ENCODE measurements at places on chromosomes 6 and 20.
A peak's percentile ranks its signal among the peaks of the same experiment; 100 is the strongest.

DNA sequence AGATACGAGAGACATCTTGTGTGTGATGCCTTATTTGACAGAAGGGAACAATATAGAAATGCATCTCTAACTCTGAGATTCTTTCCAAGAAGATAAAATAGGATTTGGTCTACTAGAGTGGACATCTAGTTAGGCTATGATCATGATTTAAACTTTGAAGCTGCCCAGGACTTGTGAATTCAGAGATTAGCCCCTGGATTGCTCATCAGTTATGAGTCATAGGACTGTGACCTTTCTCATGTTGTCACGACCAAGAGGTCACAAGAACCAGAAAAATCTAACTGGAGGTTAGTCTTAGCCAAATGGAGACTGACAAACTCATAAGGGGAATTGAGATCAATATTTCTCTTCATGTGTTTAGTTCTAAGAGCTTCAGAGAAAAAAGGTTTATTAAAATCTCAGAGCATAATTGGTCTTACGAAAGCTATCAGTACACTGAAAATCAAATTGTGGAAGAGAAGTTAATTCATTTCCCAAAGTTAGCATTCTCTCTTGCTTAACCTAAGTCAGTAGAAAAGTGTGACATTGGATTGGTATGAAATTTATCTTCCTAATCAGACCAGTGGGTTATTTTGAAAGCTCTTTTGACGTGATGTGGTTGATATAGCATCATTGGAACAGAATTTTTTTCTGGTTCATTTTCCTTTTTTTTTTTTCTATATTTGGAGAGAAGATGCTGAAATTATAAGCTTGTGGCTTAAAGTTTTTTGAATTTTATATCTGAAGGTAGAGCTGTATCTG lies 245.7 kb downstream of the RNF144B start:
- peak; percentile 2 for DNase-seq

- no peak for DNase-seq
Observed at GRCh38 chr6:38673397-38674165, 29.4 kb downstream of the GLO1 start.

- no peak for DNase-seq
Observed at GRCh38 chr6:23202207-23202606, 632.8 kb downstream of the HDGFL1 start.

DNA sequence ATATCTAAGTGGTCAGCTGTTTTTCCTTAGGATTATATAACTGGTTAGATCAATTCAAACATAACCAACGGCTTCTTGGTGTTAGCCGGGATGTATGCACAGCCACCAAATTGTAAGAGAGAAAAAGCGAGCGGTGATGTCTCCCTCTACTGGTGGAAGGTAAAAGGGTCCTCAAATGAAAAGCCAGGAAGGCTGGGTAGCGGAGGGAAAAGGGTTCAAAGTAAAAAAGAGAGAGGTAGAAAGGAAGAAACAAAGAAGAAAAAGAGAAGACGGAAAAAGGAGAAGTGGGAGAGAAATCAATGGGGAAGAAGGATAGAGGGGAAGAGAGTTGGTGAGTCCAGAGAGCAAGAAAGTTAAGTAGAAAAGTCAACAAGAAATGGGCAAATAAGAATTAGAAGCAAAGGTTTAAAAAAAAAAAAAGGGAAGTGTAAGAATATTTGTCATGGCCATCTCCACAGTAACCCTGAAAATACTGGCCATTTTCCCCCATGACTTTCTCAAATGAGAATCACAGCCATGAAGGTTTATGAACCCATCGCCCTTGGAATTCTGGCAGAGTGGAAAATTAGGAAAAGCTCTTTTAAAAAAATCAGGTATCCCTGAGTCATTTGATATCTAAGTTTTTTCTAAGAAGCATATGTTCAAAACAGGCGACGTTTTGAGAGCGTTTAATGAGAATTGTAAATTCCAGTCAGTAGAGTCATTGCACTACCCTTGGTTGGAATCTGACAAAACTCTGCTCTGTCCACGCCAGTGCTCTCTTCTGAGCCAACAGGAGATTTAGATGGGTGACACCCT lies 155.6 kb upstream of the SNX9 start:
- DNase-seq, result peak; percentile 67

DNA sequence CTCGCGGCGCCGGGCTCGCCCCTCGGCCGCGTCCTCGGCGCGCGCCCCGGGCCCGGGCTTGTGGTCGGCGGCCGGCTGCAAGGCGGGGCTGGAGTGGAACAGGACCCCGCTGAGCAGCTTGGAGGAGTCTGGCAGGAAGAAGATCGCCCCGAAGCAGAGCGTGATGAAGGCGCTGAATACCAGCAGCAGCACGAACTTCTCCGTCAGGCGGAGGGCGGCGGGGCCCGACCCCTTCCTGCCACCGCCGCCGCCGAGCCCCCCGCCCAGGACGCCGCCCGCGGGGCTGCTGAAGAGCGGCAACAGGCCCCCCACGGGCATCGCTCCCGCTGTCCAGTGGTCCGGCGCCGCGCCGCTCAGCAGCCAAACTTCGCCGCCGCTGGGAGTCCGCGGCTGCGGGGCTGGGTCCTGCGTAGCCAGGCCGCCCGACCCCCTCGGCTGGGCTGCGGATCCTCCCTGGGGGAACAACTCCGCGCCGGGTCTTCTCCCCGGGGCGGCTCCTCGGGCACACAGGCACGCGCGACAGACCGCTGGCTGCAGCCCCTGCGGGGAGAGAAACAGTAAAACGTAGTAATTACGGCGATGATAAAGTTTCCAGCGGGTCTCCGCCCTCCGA lies 707 bp downstream of the MAN1A1 start:
- peak; percentile 35 for DNase-seq

DNA sequence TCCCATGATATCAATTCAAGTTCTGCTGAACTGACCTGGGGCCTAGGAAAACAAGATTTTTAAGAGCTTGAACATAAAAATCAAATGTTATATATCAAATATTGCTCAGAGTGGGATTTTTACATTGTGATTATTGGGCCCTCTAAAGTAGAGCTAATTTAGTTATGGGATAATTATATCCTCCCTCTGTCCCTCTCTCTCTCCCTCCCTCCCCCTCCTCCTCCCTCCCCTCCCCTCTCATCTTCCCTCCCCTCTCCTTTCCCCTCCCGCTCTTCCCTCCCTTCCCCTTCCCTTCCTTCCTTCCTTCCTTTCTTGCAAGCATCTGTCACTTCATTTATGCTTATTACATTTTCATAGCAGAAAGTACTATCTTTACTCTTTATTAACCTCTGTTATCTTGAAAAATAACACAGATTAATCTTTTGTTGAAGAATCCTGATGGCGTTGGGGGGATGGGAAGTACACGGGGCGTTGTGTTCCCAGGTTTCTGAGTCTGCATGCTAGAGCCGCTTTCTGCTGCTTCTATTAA lies 32.8 kb downstream of the KIF25 start:
- no peak for DNase-seq

- DNase-seq, result no peak
Observed at GRCh38 chr20:34435589-34435988, 72.5 kb downstream of the ITCH start.

DNA sequence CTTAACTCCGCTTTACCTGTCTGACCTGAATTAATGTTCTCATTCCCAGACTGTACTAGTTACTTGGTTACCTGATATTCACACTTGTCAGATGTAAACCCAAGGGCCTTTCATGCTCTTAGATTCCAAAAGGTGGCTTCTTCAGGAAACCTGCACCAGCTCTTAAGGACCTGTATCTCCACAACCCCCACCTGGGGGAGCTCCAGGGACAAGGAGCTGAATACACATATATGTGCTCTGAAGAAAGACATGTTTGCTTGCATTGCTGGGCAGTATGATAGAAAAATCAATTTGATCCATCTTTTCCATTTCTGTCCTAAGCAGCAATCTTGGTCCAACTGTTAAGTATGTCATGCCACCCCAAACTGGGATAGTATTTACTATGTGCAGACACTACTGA lies 64.8 kb upstream of the POU3F2 start:
- peak; percentile 9 for DNase-seq

GRCh38 chr20:47785311-47785853 lies at the start of gene SULF2:
TSS of gene SULF2 (minus strand) at chr20:47785481. CDS start at chr20:47757363, 28,118 bp downstream.
- DNase-seq, result peak; percentile 37

DNA sequence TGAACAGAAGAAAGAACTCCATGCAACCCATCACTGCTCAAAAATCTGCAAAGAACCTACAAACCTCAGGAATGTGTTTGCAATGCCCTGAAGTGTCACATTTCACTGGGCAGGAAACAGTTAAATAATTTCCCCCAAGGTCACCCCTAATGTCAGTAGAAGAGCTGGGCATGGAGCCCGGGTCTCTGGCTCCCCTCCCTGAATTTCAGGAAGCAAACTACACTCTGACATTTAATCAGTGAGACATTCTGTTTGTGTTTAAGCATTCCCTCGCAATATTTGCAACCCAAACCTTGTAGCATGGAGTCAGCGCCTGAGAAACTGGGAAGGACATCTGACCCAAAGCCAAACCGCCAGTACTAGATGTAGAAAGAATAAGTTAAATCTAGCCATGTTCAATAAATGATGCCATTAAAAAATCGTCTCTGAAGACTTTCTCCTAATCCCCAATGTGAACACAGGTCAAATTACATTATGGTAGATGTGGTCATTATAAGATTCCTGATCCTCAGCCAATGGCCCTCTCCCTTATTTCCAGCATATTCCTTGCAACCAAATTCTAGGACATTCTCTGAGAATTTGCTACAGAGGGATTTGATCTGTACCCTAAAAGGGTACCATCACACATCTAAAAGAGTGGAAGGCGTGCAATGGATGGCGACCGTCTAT lies 91.2 kb upstream of the ADTRP start:
- DNase-seq, result peak; percentile 80

DNA sequence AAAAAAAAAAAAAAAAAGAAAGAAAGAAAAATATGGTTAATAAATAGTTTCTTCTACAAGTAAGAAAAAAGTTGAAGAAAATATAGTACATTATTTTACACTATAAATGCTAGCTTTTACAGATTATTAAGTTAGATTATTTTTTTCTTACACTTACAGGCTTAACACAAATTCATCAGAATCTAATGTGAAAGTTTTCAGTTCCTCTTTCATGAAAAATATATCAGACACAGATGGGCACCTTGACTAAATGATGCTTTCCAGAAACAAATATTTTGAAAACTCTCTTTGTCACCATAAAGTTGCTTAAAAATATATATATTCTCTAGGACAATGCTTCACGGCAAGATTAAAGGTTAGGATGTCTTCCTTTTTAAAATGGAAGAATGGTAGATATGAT lies 321.8 kb upstream of the HSF2 start:
- no peak for DNase-seq

DNA sequence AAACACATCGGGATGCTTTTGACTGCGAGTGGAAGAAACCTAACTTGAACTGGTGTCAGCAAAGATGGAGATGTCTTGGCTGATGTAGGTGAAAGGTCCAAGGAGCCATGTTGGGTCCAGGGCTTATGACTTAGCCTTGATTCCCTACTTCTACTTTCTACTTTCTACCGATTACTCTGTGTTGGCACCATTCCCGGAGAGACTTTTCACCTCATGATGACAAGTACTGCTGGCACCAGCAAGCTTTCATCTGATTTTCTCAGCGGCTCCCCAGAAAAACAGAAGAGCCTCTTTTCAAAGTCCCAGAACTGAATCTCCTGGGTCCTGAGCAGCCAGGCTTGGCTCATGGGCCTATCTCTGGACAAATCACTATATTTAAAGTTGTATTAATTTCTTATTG lies 4.9 kb upstream of the EDN3 start:
- DNase-seq, result no peak

- DNase-seq, result peak; percentile 71
Observed at GRCh38 chr20:4942331-4942730, 59.0 kb downstream of the SLC23A2 start.

DNA sequence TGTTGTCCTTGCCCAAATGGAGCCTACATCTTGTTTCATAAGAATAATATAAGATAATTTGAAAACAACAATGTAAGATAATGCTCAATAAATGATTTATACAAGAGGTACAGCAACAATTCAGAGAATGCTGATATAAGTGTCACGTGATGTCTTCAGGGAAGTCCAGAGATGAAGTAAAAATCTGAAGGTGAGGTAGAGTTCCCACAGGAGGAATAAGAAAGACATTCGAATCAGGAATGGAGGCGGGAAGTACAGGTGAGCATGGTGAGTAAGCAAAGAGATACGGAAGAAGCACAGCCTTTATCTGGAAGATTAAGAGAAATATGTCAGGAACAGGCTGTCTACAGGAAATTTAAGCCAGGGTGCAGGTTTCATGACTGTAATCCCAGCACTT lies 165.9 kb upstream of the MARCKS start:
- no peak for DNase-seq

DNA sequence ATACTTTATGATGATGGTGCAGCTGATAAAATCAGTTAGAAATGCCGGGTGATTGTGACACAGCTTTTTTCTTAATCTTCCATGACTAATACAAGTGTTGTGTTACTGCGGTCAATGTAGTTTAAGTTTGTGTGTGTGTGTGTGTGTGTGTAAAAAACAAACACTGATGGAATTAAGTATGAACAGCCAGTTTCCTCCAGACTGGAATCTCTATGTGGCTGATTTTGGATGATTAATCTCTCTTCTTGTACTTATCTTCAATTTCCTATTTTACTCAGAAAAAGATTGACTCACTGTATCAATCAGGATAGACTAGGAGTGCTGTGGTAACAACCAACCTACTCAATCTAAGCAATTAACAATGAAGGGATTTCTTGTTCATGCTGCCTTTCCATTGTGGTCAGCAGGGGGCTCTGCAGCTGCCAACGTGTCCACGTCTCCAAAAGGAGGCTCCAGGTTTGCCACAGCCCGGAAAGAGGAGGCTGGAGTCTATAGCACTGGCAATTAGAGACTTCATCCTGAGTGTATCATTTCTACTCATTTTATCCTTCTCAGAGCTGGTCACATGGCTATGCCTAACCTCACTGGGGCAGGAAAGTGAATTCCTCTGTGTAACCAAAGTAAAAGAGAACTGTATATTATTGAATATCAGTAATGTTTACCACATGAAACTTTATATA lies 107.7 kb downstream of the CD109 start:
- DNase-seq, result peak; percentile 92

- DNase-seq, result peak; percentile 54
Observed at GRCh38 chr20:23145281-23145700, 59.2 kb upstream of the CD93 start.

GRCh38 chr6:51901766-51902764 lies 185.3 kb downstream of the PKHD1 start:
- no peak for DNase-seq

- DNase-seq, result peak; percentile 44
Observed at GRCh38 chr6:97068211-97068610, 143.7 kb downstream of the KLHL32 start.

- DNase-seq, result no peak
Observed at GRCh38 chr6:24228681-24229255, 102.8 kb downstream of the NRSN1 start.

DNA sequence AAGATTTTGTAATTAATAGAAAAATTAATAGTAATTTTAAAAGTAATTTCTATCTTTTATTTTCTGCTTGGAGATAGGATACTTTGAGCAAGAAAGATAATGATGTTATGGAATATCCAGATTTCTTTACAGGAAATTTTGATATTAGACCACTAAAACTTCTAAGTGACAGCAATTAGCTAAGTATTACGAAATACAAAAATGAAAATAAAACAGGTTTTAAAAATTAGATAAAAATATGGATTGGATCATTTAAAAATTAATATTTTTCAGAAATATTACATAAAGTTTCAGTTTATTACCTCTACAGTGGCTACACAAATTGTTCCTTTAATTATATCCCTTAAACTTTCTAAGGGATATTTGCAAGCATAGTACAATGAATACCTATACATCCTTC lies 4.2 kb upstream of the MYLK4 start:
- DNase-seq, result no peak
